Epithelial cell of umbilical artery (primary cell): ENCODE measurements at places on chromosomes 3 and 15. TPM values are rescaled to one million over a fixed set of nuclear protein-coding genes. Genes with fewer than 3 reads are reported as not detected.

Gene BMF
- total RNA-seq, result 2.6 and 7.6 TPM in 2 replicates

Gene NUP210
- 2.9 and 34.3 TPM in 2 replicates for total RNA-seq

Gene PLOD2
- 428 and 480 TPM in 2 replicates for total RNA-seq

Gene ABI3BP
- 8.1 and 54.3 TPM in 2 replicates for total RNA-seq

Gene AADACL2
- total RNA-seq, result not detected in 2 replicates

Gene SLC12A8
- 0.46 and 0.65 TPM in 2 replicates for total RNA-seq

Gene PGBD4
- 0.65 and 1.4 TPM in 2 replicates for total RNA-seq

Gene UBA7
- total RNA-seq, result 18.2 and 69.8 TPM in 2 replicates

Gene ACSBG1
- total RNA-seq, result under 0.01 TPM in 1 of 2 replicates, not detected in the other

Gene AADAC
- 0.15 and 4.2 TPM in 2 replicates for total RNA-seq

Gene DNAH12
- under 0.01 TPM in 1 of 2 replicates, not detected in the other for total RNA-seq
